Astrocyte (in vitro differentiated cells and primary cell): ENCODE measurements at places on chromosomes 4 and X. TPM values are rescaled to one million over a fixed set of nuclear protein-coding genes. Genes with fewer than 3 reads are reported as not detected.

The GABRB1 gene
- not detected in 2 replicates for total RNA-seq

GRCh38 chr4:173182403-173182802 lies 13.8 kb downstream of the GALNT7 start:
- peak; percentile 97 for DNase-seq

The TET2 gene
- 15.7 and 16.9 TPM in 2 replicates for total RNA-seq

The HELT gene
- not detected in 2 replicates for total RNA-seq

DNA sequence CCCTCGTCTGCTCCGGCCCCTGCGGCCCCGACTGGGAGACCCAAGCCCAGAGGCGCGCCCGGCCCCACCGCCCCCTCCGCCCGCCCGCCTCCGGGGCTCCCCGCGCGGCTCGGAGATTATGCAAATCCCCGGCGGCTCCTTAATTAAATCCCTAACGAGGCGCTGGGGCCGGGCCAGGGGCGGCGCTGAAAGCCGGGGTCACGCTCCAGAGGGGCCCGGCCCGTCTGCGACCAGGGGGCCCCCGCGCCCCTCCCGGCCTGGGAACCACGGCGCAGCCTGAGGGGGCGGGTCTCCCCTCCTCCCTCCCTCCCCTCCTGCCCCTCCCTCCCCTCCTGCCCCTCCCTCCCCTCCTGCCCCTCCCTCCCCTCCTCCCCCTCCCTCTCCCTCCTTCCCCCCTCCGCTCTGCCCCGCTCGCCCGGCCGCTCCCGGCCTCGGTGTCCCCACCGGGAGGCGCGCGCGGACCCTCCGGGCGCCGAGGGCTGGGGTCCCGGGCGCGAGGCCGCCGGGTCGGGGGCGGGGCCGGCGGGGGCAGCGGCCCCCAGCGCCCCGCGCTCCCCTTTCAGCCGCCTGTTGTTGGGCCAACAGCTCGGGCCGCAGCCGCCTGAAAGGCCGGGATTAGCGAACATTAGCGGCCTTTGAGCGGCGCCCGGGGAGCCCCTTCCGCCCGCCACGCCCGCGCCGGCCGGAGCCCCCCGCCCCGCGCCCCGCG lies 25.9 kb upstream of the FGFR3 start:
- DNase-seq: no peak

DNA sequence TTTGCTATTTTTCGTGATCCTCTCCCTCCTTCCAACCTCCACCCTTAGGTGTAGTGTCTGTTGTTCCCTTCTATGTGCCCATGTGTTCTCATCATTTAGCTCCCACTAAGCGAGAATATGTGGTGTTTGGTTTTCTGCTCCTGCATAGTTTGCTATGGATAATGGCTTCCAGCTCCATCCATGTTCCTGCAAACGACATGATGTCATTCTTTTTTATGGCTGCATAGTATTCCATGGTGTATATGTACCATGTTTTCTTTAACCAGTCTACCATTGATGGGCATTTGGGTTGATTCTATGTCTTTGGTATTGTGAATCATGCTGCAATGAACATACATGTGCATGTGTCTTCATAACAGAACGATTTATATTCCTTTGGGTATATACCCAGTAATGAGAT lies 102.7 kb downstream of the SEL1L3 start:
- DNase-seq: no peak

DNA sequence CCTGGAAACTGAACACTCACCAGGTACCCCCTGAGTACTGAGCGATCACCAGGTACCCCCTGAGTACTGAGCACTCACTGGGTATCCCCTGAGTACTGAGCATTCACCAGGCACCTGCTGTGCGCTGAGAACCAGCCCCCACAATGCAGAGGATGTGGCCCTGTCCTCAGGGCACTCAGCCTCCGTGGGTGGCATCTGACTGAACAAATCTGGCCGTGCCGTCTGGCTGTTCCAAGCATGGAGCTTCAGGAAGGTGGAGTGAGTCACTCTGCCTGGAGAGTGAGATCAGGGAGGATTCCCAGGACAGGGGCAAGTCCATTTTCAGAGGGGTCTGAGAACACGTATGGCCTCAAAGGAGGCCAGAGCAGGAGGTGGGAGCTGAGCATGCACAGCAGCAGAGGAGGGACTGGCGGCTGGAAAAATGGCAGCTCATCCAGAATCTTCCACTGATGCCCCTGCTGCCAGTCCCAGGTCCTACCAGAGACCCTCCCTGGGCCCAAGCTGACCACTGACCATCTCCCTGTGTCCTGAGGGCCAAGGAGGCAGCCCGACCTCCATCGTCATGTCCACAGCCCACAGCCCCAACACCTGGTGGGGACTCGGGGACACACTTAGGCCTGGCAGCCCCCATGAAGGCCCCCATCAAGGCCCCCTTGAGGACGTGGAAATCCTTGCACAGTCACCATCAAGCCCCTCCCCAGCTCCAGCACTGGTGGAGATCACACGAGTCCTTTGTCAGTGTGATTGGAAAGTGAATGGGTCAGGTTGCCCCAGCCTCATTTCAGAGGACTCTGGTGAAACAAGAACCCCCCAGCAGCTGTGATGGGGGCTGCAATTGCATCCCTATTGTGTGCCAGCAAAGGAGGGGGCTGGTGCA lies 94.1 kb downstream of the HMX1 start:
- DNase-seq: no peak

The SLC9A7 gene
- 20.8 and 21.0 TPM in 2 replicates for total RNA-seq

DNA sequence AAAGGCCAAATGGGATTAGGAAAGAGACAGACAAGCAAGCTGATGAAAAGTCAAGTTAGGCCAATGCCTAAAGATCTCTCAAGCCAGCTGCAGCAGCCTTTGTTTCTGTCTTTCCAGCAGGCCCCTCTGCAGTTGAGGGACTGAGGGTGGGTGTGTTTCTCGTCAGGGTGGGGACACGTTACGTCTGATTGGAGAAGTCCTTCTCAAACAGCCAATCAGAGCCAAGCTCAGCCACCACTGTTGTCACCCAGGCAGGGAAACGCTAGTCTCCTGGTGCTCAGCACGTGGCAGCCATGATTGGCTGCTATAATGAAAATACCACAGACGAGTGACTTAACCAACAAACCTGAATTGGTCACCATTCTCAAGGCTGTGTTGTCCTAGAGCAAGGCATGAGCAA lies 177.1 kb upstream of the LCORL start:
- no peak for DNase-seq

GRCh38 chr4:16226816-16227461 lies 668 bp upstream of the TAPT1 start:
- DNase-seq: peak; percentile 19
